ENCODE measurements at places on chromosomes 5 and 9. TPM values are rescaled to one million over a fixed set of nuclear protein-coding genes. Genes with fewer than 3 reads are reported as not detected.

DNA sequence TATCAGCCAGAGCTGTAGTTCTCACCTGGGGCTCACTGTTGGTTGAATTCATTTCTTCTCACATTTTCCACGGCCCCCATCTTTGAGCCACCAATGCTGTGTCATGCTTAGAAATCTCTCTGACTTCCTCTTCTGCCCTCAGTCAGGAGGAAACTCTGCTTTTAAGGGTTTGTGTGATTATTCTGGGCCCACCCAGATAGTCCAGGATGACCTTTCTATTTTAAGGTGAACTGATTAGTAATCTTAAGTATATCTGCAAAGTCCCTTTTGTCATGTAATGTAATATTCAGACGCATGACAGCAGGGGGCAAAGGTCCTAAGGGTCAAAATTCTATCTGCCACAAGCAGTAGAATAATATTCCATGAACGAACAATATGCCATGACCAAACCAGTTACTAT lies 88.4 kb downstream of the AK8 start:
- no peak for ATAC-seq

- no peak for ATAC-seq
Measured at GRCh38 chr9:106755736-106756135, 107.2 kb upstream of the ZNF462 start.

DNA sequence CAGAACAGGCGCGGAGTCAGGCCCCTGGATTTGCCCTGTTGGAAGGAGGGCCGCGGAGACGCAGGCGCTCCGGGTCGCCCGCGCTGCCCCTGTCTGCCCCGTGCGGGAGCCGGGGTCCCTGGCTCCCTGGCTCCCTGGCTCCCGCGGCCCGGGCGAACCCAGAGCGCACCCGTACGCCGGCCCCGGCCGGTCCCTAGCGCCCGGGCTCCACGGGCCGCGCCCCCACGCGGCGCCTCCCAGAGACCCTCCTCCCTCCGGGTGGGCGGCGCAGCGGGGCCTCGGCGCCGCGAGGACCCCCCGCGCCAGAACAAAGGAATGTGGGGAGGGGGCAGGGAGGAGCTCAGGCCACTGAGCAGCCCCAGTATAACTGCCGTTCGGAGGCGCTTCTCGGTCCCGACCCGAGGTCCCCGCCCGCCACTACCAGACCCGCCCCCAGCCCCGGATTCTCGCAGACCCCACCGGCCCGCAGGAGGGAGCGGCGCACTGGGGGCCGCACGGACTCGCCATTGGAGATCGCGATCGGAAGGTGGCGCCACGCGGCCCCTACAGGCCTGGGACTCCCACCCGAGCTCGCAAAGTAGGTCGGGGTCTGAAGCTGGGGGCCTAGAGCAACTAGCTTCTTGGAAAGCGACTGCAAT lies 2.4 kb downstream of the NFIL3 start:
- ATAC-seq, result no peak

GRCh38 chr9:134317400-134317789 lies 8.9 kb upstream of the RXRA start:
- ATAC-seq, result no peak

DNA sequence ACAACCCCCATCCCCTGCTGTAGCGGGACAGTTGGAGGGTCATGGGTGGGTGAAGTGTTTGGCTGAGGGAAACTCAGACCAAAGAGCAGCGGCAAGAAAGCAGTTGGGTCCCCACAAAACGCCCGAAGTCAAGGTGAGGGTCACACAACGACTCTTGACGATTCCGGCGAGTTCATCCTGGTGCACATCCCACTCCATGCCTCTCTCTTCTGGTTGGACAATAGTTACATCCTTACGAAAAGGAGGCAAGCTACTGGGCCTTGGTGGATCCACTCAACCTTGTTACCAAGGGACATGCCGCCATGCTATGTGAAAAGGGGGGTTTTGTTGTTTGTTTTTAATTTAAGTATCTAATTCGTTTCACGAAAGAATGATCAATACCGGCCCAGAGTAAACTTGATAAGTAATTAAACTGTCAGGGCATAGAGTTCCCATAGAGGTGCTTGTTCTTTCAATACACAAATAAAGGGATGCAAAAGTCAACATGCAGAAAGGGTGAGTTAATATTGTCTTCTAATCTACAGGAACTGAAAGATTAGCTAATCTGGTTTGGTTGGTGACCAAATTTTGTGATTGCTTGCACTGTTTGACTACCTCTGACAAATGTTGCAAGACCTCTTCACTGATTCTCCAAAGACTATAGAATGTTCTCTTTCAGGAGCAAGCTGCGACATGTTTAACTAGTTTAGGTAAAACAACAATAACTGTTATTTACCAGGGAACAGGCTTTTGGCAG lies 732 bp upstream of the SMIM15 start:
- peak; percentile 63 for ATAC-seq

DNA sequence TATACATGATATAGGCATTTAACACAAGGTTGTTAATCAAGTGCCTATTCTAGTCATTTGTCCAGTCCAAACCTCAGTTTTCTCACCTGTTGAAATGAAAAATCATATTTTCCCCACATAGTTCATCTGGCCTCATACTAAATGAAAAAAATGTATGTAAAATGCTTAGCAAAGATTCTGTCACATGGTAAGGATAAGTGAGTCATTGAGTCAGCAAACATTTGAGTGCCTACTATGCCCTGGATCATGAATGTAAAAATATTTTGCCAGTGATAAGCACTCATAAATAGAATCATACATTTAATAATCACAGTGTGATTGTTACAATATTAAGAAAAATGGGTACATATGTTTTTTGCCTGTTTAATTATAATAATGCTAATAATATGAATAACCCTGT lies 181.2 kb upstream of the PAPPA start:
- peak; percentile 43 for ATAC-seq

GRCh38 chr5:93789173-93790067 lies 48.0 kb upstream of the POU5F2 start:
- ATAC-seq, result peak; percentile 50

- no peak for ATAC-seq
Measured at GRCh38 chr9:132586830-132587591, 4.6 kb downstream of the BARHL1 start.

GRCh38 chr5:88691230-88691582 lies 191.8 kb downstream of the MEF2C start:
- ATAC-seq, result no peak

- ATAC-seq, result no peak
Measured at GRCh38 chr5:175860531-175861045, 10.8 kb upstream of the CPLX2 start.

DNA sequence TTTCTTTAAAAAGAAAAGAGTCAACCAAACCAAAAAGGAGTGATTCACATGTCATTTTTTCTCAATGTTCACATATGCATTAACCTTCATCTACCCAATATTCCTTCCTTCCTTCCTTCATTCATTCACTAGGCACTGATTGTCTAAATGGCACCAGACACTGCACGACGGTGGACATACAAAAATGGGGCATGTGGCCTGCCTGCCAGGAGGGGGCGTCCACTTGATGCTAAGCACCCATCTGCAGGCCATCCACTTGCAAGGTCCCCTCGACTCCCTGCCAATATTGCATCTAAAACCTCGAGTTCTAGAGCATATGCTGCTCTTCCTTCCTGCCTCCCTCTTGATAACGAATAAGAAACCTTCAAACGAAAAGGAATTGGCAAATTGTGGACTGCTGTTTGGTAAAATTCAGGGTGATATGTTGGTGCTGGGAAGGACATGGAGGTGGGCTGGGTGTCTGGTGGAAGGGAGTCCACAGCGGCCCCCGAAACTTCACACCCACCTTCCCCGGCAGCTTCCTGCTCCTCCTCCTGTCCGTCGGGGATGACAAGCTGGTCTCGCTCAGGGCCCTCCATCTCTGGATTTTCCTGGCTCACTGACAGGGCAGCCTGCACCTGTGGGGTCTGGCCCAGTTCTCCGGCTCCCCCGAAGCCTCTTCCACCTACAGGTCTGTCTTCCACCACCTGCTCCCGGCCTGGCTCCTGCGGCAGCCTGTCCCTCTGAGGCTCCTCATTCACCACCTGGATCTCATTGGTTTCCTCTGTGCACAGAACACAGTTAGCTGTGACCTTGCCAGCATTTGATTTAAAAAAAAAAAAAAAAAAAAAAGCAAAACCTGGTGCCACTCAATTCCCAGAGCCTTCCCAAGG lies 64.3 kb downstream of the GOLM1 start:
- no peak for ATAC-seq

- ATAC-seq, result no peak
Measured at GRCh38 chr5:30390095-30390494, 803.4 kb upstream of the CDH6 start.

GRCh38 chr9:137313956-137314560 lies 12.0 kb upstream of the NRARP start:
- no peak for ATAC-seq

- no peak for ATAC-seq
Measured at GRCh38 chr9:127966416-127967150, 14.2 kb downstream of the EEIG1 start.

GRCh38 chr5:140189977-140190871 lies 15.2 kb downstream of the CYSTM1 start:
- peak; percentile 25 for ATAC-seq

GRCh38 chr5:129244478-129244877 lies 149.9 kb downstream of the ISOC1 start:
- no peak for ATAC-seq

GRCh38 chr5:127192836-127193338 lies 97.7 kb upstream of the MEGF10 start:
- ATAC-seq, result no peak

- ATAC-seq, result no peak
Measured at GRCh38 chr5:175521313-175521833, 43.0 kb downstream of the SFXN1 start.

The SLC2A6 gene
- total RNA-seq, result 0.80 TPM

The KCNN2 gene
- total RNA-seq, result 0.36 TPM

The CCDC192 gene
- total RNA-seq, result not detected

The IFNA2 gene
- total RNA-seq, result not detected

The RGP1 gene
- total RNA-seq, result 17.4 TPM

The SHLD3 gene
- total RNA-seq, result 1.5 TPM

The EQTN gene
- total RNA-seq, result not detected

The CDC20B gene
- not detected for total RNA-seq

The WDR31 gene
- 3.7 TPM for total RNA-seq

The ARL14EPL gene
- not detected for total RNA-seq

The GPR151 gene
- not detected for total RNA-seq

The TLR4 gene
- total RNA-seq, result 1.0 TPM

The NPDC1 gene
- total RNA-seq, result 26.6 TPM

All from esophagus mucosa (tissue), 1 donor.